ENCODE measurements at places on chromosomes 7 and 10.

- no peak for DNase-seq
Measured at GRCh38 chr10:132263866-132264265, 43.9 kb downstream of the STK32C start.

DNA sequence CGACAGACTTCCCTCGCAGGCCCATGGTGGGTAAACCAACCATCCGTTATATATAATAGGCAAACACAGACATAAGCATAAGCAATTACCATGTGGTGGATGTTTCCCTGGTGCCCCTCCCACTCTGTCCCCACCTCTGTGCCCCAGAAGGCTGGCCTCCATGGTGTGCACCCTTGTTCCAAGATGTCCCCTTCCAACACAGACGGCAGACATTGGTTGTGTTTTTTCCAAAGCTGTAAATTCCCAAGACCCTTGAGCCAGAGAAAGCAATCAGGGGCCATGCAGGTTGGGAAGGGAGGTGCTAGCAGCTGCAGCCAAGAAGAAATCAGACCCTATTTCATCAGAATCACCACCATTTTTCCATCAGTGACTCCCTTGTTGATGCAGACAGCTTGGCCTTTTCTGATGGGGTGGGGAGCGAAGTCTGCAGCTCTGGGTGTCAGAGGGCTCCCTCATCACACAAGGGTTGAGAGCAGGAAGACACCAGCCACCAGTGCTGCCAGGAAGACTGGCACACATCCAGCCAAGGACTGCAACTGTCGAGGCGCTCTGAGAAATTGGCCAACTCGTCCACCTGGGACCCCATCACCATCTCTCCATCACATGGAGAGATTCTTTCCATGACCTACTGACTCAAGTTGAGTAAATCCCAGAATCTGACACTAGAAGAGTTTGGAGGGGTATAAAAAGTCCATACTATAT is 86.8 kb upstream of the CHST15 start:
- DNase-seq: no peak

- no peak for DNase-seq
Measured at GRCh38 chr10:420154-421121, 269.0 kb downstream of the DIP2C start.

DNA sequence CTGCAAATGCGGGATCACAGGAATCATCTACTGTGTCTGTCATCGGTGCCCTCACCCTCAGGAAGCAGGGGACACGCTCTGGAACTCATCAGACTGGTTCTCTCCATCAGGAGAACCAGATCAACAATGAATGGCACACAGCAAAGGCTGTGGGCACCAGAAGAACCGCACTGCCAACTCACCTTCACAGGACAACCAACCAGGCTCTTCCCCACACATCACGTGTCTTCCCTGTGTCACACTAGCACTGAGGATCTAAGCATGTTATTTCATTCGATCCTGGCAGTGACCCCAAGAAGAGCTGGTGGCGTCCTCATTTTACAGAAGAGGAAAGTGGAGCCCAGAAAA is 106.1 kb downstream of the TNS3 start:
- no peak for DNase-seq

- DNase-seq: no peak
Measured at GRCh38 chr10:58631715-58632114, 119.0 kb downstream of the BICC1 start.

- no peak for DNase-seq
Measured at GRCh38 chr7:72281308-72281707, 130.8 kb downstream of the CALN1 start.

- no peak for DNase-seq
Measured at GRCh38 chr10:69409176-69409495, 7.6 kb downstream of the TACR2 start.

DNA sequence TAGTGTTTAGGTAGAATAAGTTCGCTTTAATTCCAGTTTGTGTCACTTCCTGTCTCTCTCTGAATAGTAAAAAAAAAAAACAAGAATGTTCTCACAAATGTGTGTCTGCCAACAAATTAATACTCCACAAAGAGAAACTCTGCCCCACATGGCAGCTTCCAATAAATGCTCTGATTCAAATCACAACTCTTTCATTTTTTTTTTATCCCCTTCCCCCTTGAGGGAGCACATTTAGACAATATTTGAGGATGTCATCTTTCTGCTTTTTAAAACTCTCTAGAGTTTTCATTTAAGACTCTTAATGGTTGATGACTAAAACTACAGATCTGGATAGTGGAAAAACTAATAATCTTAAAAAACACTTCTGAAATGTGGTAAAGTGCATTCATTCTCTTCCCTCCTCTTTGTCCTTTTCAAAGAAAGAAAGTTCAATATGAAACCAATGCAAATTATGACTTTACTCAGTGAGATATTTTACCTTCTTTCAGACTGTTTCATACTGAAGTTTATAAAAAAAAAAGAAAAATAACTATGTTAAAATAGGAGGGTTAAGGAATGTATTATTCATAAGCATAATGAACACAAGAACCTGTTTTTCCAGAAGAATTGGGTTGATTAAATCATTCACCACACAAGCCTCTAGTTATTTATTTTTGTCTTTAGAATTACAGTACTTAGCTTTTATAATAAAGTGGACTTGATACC is 42.3 kb downstream of the ARID5B start:
- peak; percentile 59 for DNase-seq

- DNase-seq: peak; percentile 75
Measured at GRCh38 chr10:43138757-43139241, 554 bp downstream of the CSGALNACT2 start.

GRCh38 chr7:84746353-84746752 is 440.5 kb downstream of the SEMA3D start:
- peak; percentile 62 for DNase-seq

DNA sequence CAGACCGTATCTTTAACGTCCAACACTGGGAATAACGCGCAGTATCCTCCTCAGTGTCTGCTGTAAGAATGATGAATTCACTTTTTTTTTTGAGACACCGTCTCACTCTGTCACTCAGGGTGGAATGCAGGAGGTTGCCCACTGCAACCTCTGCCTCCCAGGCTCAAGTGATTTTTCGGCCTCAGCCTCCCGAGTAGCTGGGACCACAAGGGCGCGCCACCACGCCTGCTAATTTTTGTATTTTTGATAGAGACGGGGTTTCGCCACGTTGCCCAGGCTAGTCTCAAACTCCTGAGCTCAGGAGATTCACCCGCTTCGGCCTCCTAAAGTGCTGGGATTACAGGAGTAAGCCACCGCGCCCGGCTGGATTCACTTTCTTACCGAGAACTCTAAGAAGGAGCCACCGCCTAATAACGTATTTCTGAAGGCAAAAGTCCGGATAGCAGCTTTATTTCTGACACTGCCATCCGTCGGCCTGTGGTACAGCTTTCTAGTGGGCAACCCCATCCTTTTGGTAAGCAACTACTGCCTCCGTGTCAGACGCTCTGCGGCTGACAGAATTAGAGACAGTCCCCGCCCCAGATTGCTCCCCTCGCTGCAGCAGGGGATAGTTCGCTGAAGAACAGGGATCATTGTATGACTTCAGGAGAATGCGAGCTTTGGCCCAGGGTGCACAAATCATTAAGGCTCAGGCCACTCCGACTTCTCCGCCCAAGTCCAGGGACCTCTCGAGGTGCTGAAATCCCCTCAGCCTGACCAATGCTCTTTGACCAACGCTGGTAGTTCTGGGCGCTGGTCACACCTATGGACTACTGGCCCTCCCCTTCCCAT is 662 bp downstream of the POLR3A start:
- DNase-seq: peak; percentile 71

DNA sequence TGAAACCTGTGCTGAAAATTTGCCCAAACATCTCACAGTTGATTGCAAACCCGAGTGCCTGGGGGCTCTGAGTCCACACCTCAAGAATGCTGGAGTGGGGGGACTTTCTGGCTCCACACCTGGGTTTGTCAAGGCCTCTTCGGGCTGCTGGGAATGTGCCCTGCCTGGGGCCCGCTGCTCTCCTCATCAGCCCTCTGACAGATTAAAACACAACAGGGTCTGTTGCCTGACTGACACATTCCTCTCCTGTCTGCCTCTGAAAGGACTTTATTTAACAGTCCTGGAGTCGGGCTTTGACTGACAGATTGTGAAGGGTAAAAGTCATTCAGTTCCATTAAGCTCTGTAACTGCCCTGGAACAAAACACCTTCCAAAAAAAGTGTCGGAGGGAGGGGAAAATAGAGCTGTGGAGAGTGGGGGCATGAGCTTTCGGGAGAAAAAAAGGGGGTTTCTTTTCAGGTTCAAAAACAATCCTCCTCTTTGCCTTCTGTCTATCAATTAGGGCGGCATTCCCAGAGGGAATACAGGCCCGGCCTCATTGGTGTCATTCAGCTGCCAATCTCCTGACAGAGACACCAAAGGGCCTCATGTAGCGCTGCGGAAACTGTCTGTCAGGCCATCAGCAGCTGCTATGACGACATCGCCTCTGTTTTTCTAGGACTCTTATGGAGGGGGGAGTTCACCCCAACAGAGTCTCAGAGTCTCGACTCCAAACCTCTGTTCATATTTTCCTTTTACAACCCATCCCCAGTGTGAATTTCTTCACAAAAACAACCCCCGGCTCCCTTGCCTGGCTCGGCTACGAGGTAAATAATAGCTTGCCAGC is 398.8 kb upstream of the NFE2L3 start:
- DNase-seq: no peak

DNA sequence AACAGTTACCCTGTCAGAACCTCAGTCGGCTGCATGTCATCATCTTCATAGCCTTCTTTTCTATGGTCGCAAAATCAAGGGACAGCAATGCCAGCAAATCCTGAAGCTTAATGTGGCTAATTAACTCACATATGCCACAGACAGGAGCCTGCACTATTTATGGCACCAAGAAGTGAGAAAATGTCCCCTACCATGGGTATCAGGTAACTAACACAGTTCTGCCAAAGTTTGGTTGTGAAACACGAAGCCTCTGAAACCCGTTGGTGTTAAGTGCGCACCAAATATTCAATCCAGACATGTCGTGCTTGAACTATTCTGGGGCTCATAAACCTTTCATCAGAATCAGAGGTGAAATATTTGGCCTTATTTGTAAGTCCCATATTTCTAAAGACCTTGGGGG is 63.3 kb downstream of the EVX1 start:
- DNase-seq: no peak

- no peak for DNase-seq
Measured at GRCh38 chr7:149569726-149570422, 72.3 kb upstream of the ZNF746 start.

DNA sequence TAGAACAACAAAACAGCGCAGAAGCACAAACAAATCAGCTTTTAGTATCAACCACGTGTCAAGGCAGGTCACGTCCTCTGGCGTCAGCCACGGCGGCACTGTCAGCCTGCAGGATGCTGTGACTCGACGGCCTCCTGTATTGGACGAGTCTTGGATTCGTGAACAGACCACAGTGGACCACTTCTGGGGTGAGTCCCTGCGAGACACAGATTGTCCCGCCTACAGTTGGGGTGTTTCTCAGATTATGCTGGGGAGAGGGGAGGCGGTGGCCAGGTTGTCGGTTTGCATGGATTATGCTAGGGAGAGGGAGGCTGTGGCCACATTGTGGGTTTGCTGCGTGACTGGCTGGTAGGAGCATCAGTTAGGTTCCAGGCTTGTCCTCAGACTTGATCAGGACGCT is 9.7 kb downstream of the SUN1 start:
- DNase-seq: no peak

DNA sequence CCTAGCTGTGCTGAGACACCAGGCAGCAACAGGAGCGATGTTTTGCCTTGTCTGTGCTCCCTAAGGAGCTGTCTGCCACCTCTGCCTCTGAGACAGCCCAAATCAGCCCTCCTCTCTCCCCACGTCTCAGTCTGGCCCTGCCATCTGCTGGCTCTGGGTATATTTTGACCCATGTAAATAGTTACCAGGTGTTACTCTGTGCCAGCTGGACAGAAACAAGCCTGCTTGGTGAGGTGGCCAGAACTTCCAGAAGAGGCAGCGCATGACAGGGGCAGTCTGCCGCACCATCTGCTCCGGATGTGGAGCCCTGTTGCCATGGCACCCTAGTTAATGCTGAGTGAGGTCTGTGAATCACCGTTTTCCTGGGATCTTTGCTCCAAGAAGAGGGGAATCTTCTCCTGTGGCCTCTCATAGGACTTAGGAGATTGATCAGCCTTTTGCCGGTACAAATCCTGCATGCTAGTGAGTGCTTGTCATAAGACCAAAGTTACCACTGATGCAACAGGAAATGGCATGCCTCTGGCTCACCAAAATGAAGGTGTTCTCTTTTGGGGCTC is 31.8 kb downstream of the GSTO2 start:
- peak; percentile 87 for DNase-seq

DNA sequence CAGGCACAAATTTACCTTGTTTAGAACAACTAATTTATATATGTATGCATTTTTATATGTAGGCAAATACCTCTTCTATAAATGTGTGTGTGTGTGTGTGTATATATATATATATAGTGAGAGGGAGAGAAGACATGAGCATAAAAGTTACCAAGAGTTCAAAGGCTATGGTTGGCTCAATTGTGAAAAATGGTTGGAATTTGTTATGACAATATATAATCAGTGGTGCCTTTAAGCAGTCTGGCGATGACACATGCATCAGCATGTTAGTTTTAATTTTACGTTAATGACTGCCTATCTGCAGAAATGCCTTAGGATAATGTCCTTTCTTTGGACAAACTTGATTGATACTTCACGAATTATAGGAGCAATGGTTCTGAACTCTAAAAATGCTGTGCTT is 980.8 kb upstream of the LRRTM3 start:
- no peak for DNase-seq

GRCh38 chr10:131856441-131857094 is 44.2 kb upstream of the PPP2R2D start:
- DNase-seq: no peak

- DNase-seq: no peak
Measured at GRCh38 chr10:78365694-78366093, 332.0 kb downstream of the RPS24 start.

GRCh38 chr7:122273117-122273516 is 31.4 kb downstream of the FEZF1 start:
- DNase-seq: no peak

GRCh38 chr7:136533732-136534131 is 334.7 kb upstream of the CHRM2 start:
- no peak for DNase-seq

GRCh38 chr10:93573924-93574323 is 7.5 kb downstream of the FFAR4 start:
- DNase-seq: no peak

- no peak for DNase-seq
Measured at GRCh38 chr7:143503261-143503660, 25.6 kb downstream of the TAS2R41 start.

GRCh38 chr10:24569828-24570657 is 153.6 kb downstream of the ARHGAP21 start:
- no peak for DNase-seq

DNA sequence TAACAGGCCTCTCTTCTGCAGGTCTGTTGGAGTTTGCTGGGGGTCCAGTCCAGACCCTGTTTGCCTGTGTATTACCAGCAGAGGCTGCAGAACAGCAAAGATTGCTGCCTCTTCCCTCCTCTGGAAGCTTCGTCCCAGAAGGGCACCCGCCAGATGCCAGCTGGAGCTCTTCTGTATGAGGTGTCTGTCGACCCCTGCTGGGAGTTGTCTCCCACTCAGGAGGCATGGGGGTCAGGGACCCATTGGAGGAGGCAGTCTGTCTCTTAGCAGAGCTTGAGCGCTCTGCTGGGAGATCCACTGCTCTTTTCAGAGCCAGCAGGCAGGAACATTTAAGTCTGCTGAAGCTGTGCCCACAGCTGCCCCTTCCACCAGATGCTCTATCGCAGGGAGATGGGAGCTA is 361.1 kb upstream of the NRP1 start:
- no peak for DNase-seq
